ENCODE measurements at places on chromosomes 1 and 21.

GRCh38 chr1:6440198-6441126 is 15.9 kb downstream of the ESPN start:
- DNase-seq, result peak; percentile 67

- DNase-seq, result no peak
Measured at GRCh38 chr1:27970401-27970800, 10.6 kb downstream of the XKR8 start.

DNA sequence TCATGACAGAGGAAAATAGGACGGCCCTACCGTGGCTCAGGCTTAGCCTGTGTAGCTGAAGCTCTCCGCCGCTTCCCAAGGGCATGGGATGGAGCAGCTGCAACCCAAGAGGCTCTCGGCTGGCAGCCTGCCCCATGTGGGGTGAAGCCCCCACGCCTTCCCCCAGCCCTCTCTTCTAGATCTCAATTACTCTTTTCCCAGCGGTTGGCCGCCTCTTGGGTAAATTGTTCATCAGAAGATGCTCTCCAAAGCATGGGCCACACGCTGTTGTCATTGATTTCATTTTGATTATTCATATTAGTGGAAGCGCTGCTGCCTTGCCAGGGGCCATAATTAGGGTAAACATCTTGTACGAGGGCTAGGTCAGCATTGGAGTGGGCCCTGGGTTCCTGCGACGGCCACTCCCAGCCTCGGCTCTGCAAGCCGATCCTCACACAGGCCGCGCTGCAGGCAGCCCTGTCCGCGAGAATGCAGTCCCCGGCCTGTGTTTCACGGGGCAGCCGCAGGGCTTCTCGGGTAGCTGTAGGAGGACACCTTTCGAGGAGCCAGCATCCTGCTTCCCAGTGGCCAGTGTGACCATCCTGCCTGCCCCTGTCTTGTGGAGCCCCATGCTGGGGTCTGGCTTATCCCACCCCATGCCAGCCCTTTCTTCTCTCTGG is 114.4 kb upstream of the VAMP3 start:
- no peak for DNase-seq

DNA sequence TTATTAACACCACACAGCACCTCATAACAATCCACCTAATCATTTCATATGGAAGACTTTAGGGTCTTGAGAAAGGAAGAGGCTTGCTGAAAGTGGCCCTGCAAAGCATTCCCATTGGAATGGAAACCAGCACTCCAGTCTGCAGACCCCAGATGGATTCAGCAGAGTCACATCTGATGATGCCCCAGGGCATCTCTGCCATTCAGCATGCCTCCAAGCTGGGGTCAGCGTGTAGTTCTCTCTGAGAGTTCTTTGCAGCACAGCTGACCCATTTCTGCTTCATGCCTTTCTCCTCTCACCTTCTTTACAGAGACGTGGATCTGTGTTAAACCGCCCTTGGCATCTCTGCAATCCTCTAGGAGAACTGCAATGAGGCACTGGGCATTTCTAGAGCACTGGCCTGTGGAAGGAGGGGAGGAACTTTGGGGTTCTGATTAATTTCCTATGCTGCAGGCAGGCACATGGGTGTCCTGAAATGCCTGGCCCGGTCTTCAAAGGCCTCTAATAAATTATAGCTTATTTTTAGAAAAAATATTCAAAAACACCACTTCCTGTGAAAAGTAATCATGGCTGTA is 2.6 kb upstream of the LUZP1 start:
- no peak for DNase-seq

GRCh38 chr1:241323514-241324195 is 33.4 kb downstream of the RGS7 start:
- no peak for DNase-seq

DNA sequence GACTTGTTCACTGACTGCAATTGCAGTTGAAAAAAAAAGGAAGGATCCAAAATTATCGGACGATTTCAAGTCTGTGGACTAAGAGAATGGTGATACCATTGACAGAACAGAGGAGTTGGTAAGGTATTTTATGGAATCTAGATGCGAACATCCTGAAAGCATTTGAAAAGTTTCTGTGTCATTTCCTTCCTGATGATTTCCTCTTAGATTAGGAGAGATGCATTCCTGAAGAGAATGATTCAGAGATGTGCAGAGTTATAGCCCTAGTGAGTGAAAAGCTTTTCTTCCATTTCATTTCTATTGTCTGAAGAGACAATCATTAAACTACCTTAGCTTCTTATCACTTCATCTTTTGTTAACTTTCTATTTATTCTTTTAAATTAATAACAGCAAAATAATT is 200.0 kb downstream of the KCNK2 start:
- DNase-seq, result no peak

GRCh38 chr1:212485913-212486618 is 53.3 kb downstream of the NENF start:
- no peak for DNase-seq

DNA sequence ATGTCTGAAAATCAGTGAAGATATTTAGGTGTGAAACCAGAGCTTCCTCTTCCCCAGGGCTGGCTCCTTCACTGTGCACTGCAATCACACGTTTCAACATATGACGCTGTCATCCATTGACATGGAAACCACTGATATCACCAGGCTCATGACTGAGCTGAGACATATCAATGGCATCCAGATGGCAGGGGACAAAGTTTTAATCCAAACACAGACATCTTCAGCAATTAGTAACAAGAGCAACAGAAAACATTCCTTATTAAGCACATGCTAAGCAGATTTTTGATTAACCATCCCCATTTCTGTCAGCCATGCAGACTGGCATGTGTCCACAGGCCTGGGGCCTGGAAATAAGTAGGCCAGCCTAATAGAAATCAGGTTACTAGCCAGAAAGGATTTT is 108.0 kb upstream of the ADAR start:
- no peak for DNase-seq

GRCh38 chr1:190244406-190244805 is 233.3 kb downstream of the BRINP3 start:
- DNase-seq, result no peak

GRCh38 chr1:239389703-239390102 is 3.3 kb downstream of the CHRM3 start:
- no peak for DNase-seq

GRCh38 chr1:182217967-182218366 is 156.5 kb upstream of the ZNF648 start:
- DNase-seq, result no peak

- DNase-seq, result no peak
Measured at GRCh38 chr1:70465911-70466310, 54.8 kb downstream of the CTH start.

- no peak for DNase-seq
Measured at GRCh38 chr1:87980494-87980893, 651.8 kb downstream of the LMO4 start.

DNA sequence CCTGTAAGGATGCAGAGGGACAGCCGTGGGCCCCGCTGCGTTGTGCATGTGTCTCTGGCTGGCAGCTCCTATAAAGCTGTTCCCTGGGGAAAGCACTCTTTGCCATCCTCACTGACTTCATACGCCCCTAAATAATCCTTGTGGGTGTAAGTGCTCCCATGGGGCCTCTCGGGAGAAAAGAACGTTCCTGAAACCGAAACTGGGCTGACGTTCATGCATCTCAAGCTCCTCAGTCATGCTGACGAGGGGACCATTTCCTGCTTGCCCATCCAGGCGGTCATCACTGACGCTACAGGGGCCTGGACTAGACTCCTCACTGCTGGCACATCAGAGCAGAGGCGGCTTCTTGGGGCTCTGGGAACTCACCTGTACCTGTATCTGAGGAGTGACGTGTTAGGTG is 73.1 kb upstream of the USP24 start:
- no peak for DNase-seq

GRCh38 chr1:145871994-145872924 is 13.4 kb upstream of the PIAS3 start:
- DNase-seq, result no peak

DNA sequence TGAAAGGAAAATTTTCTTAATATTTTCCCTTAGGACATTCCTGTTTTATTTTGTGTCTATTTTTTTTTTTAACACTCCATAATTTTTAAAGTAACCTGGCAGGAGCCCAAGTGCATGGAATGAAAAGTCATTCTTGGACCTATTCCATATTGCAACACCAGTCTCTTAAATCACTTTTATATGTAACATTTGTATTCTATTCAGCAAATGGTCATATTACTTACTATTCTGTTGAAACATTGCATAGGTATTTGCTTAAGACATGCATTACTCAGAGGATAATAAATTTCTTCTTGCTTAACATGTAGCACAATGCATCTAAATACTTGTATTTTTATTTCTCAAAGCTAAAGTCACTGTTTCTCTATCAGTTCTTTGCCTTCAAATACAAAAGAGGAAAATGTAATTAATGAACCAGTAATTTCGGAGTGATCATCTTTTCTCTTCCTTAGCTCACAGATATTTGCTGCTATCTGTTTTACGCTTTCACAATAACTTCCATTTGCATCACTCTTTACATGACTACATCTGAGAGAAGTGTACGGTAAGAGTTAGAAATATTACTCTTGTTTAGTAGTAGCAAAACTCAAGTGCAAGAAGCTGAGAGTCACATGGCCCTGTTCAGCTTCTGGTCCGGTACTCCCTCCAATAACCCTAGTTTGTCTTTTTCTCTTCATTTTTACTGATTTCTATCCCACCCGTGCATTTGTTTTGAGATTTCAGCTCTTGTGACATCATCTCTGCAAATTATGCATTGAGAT is 394.8 kb downstream of the USP25 start:
- no peak for DNase-seq

DNA sequence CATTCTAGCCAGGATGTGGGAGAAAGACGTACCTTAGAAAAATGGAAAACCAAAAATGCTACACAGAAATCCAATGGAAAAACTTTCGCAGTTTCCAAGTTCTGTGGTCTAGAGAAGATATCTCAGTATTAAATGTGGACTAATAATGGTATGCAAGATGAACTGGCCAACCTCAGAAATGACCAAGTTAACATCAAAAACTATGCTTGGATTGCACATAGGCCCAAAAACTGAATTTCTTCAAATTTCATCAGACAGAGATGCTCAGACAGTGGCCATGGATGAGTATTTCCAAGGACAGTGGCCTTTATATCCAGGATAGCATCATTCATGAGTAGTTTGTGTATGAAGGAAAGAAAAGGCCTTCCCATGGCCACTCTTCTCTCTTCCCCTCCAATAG is 132.2 kb downstream of the TIAM1 start:
- no peak for DNase-seq

DNA sequence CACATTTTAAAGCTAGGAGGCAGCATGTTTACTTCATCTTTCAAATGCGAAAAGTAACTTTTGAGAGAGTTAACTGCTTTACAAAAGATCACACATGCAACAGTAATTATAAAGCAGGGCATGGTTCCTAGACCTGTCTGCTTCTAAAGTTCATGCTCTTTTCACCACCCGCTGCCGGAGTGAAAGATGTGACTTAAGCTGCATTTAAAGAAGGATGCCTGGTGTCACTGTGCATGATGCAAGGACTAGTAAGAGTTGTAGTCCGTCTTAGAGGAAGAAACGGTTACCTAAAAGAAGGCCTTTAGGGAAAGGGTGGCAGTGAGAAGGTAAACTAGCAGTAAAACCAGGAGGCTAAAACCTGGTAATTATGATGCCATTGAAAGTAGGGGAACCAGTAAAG is 1689.1 kb downstream of the KCNT2 start:
- no peak for DNase-seq

DNA sequence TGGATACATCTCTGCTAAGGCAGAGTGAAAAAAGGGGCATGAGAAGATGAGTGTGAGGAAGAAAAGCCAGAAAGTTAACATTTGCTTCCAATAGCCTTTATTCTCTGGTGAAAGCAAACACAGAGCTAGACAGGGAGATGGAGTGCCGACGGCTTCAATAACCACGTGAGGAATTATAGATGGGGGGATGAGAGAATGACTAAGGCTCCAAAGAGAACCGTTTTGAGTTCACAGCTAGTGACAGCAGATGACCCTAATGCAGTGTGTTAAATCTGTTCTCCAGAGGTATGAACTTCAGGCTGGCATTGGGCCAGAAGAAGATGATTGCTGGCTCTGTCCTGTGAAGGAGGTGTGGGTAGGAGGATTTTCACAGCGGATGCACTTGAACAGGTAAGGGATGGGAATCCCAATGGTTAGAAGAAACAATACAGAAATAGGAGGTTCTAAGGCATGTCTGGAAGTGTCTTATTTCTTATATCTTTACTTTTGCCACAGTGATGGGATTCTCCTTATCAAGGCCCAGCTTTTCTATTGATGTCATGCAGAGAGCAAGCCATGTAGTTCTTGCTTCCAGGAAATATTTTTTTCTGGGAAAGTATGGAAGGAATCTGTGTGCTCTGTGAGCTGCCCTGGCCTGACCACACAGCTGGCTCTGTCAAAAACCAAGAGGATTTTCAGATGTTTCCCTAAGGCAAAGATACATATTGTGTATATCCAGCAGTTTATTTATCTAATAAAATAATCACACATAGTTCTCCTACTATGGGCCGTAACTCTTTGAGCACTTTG is 573.8 kb downstream of the LTN1 start:
- no peak for DNase-seq

DNA sequence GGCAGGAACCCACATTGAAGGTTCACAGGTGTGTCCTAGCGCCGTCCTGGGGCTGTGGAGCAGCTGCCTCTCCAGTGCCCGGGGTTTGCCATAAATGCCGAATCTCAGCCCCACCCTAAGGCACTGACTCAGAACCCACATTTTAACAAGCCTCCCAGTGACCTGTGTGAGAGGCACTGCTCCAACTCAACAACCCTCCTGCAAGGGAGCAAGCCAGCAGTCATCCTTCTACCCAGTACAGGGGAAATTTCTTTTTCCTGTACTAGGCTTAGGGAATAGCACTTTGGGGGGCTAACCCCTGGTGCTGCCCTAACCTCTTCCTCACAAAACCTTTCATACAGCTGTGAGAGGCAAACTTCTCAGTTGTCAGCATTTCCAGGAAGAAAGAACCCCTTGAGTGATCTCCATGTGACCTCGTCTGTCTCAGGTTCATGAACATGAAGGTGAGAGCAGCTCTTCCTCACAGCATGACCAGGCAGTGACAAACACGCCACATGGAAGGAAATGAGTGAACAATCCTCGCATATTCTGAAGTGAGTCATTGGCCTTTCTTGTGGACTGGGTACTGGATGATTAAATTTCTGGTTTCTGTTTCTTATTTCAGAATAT is 11.4 kb upstream of the BCAR3 start:
- DNase-seq, result peak; percentile 57

Measured in stimulated activated CD4-positive, alpha-beta T cell treated with anti-CD3 and anti-CD28 coated beads, Interleukin-15, amount 100 ng/mL, for 48 hours (primary cell).